Stimulated activated CD4-positive, alpha-beta T cell treated with anti-CD3 and anti-CD28 coated beads, Interleukin-4, amount 100 ng/mL, for 1 hour (primary cell): ENCODE measurements at places on chromosomes 1 and 21.

DNA sequence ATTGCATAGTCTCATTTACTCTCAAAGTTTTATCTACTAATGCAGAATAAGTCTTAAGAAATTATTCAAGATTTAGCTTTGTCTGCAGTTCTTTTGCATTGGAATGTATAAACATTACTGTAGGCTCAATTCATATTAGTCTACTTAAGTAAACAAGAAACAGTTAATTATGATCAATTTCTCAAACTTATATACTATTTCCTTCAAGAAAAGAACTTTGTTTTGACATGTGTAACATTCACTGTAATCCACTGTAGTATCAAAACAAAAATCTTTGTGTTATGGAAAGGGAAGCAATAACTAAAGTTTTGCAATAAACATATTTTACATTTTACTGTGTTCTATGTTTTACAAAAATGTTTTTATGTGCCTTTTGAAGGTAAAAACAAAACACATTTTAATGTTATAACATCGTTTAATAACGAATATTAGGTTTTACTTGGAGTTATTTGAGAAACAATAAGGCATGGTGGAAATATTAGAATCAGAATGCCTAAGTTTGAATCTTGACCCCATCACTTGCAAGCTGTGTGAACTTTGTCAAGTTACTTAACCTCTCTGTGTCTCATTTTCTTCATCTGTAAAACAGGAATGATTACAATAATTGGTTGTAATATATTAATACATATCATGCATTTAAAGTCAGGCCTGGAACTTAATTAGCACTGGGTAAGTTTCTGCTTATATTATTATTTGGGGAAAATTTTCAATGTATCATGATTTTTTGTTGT lies 77.0 kb upstream of the DPH5 start:
- DNase-seq = no peak

- DNase-seq = no peak
Observed at GRCh38 chr1:189774721-189775287, 702.9 kb downstream of the BRINP3 start.

DNA sequence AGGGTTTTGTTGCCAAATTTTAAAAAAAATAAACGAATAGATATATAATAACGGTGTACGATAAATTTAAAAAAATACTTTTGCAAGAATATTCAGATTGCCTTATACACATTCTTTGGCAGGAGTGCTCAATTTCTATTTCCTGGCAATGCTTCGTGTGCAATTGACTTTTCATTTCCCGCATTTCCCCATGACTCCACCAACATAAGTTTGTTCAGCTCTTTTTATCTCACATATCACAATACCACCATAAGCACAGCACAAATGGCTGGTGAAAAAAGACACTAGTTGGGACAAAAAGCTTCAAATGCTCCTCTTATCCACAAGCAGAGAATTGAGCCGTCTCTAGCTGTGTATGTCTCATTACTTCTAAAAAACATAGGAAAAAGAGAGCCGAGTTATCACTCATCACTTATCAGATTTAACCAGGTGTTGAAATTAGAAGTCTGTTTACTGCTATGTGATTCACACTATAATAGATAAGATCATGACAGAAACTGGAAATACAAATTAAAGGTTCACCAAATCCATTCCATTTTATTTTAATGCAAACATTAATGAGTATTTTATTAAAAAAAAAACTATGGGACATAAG lies 28.9 kb upstream of the RGS1 start:
- DNase-seq = no peak

GRCh38 chr1:31249854-31250253 lies 10.2 kb upstream of the NKAIN1 start:
- no peak for DNase-seq

DNA sequence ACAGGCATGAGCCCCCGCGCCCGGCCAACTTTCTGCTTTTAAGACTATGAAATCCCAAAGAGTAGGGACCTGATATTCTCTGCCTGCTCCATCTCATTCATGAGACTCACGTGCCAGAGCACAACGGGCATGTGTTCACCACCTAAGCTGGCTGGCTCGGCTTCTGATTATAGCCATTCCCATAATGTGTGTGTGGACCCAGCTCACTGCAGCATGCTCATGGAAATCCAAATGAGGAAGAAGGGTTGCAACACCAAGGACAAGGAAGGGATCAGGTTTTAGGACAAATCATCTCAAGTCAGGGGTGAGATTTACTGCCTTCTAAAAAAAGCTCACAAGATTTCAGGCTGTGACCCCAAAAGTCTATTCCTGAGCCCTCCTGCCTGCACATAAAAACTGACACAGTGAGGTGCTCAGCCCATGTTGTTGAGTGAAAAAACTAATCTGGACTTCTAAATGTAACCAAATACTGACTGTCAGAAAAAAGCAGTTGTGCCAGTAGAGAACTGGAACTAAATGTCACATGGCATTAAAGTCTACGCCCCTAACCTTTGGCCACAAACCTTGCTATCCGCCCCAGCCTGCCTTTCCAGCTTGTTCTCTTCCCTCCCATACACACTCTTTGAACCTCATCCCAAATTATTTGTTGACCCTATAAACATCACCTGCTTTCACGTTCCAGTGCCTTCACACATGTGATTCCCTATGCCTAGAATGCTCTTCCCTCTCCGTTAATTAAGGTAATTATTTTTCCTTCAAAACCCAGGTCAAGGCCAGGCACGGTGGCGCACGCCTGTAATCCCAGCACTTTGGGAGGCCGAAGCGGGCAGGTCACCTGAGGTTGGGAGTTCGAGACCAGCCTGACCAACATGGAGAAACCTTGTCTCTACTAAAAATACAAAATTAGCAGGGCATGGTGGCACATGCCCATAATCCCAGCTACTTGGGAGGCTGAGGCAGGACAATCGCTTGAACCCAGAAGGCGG lies 9.1 kb upstream of the COA7 start:
- no peak for DNase-seq

DNA sequence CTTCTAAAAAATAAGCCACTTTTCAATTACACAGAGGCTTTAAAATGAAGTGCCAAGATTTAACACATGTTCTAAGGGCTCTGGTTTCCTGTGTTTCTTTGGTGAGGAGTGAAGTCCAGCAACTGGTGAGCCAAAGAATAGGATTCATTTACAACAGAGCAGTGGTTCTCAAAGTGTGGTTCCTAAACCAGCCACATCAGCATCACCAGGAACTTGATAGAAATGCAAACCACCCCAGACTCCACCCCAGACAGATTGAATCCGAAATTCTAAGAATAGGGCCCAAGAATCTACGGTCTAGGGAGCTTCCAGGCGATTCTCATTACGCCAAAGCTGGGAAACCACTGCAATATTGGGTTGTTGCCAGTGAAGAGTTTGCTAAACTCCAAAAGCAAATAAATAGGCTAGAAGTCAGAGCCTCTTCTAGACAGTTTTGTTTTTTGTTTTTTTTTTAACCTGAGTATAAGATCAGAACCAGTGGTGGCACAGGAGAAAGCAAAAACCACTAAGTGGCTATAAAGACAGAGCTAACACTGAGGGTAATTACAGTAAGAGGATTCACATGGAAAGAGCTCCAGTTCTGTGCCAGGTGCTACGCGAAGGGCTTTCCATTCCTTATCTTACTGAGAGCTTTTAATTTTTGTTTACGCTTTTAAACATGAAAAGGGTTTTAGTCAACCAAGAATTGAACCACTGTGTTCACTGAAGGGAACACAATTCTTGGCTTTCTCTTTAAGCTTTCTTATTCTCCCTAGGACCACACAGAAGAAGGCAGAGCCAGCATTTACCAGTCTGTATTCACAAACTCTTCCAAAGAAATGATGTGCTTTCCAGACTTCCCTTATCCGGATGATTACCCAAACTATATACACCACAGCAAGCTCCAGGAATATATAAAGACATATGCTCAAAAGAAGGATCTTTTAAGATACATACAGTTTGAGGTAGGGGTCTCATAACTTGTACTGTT lies 42.4 kb upstream of the FMO2 start:
- DNase-seq = no peak

GRCh38 chr1:100657876-100658715 lies 61.4 kb upstream of the VCAM1 start:
- DNase-seq = no peak

DNA sequence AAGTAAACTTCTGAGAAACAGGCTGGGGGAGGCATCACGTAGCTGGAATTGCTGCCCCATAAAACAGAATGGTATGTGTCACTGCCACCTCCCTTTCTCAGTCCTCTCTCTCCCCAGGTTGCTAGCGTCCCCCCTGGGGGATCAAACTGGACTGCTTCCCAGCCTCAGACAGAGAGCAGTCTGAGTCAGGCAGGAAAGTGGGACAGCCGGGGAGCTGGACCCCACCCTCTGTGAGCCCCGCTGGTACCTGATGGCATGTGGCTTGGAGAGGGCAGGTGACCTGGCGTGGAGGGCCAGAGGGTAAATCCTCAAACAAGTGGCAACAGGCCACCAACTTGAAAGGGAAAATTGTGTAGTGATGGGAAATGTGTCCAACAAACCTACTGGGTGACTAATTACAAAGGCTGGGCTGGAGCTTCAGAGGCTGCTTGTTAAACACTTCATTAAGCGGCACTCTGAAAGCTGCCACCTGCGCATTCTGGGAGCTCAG lies 1.0 kb upstream of the SFN start:
- DNase-seq = no peak
